ENCODE measurements at places on chromosomes 13 and 19. TPM values are rescaled to one million over a fixed set of nuclear protein-coding genes. Genes with fewer than 3 reads are reported as not detected.

ZNF93 gene
- total RNA-seq, result 4.5 TPM

DNA sequence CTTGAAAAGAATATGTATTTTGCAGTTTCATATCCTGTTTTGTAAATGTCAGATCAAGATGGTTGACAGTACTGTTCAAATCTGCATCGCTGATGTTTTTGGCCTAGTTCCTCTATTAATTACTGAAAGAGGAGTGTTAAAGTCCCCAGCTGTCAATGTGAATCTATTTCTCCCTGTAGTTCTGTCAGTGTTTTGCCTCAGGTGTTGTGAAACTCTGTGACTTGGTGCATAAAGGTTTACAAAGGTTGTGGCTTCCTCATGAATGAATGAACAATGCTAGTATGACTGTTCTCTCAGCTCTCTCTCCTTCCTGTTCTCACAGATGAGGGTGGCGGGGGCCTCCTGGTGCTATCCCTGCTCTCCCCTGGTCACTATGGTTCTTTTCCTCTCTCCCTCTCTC lies 142.4 kb downstream of the MYCBP2 start:
- no peak for DNase-seq

GRCh38 chr13:32151240-32151639 lies 119.7 kb downstream of the FRY start:
- no peak for DNase-seq

DNA sequence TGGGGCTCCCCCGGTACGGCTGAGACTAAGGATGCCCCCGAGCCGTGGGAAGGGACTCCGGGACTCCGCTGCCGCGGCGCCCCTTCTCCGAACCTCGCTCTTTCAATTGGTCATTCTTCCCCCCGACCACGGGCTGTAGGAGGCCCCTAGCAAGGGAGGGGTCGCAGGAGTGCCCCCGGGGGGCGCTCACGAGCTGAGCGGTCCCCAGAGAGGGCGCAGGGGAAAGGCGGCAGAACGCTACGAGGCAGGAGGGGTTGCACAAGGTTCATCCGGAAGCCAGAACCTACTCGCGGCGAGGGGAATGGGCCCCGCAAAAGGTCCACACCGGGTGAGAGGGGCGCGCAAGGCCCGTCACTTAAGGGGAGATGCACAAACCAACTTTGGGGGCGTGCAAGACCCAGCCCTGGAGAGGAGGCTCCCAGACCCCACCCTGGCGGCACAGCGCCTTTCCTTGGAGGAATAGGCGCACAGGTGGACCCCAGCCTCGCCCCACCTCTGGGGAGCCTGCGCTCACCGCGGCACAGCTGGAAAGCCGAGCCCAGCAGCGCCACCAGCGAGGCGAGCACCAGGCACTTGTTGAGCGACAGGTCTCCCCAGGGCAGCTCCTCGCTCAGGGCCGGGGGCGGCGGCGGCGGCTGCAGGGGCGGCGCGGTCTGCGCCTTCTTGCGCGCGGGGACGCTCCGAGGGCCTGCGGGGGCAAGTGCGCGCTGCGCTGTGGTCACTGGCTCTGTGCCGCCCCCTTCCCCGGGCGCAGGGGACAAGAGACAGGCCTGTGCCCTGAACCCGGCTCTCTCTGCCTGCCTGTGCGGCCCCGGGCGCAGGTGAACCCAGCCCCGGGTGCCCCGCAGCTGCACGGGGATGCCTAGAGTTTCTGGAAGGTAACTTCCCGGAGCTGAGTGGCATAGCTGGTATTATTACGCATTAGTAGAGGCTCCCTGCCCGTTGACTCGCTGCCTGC lies 2.8 kb downstream of the JSRP1 start:
- no peak for DNase-seq

Data from posterior vena cava (tissue), 2 donors.